ENCODE measurements at places on chromosomes 7 and 10.

DNA sequence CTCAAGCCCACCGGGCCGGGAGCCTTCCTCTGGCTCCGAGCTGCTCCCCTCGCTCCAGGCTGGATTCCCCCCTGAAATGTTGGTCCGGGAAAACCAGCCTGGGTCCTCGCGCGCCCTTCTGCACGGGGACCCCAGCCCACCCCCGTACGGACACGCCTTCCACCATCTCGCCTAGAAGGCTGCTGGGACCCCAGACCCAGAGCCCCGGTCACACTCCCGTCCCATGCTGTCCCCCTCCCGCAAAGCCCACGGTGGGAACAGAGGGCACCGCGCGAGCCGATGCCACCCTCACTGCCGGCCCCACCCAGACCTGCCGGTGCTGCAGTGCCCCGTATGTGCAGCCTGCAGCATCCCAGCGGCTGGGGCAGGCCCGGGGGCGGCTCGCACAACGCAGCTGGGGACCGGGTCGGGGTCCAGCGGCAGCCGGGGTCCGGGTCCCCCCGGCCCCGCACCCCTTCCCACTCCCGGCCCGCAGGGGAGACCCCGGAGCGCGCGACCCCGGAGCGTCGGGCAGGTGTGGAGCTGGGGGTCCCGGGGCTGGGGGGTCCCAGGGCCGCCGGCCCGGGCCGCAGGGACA lies 871 bp downstream of the SPOCK2 start:
- DNase-seq, result no peak

- DNase-seq, result no peak
Measured at GRCh38 chr7:77426521-77427051, 10.4 kb upstream of the GSAP start.

DNA sequence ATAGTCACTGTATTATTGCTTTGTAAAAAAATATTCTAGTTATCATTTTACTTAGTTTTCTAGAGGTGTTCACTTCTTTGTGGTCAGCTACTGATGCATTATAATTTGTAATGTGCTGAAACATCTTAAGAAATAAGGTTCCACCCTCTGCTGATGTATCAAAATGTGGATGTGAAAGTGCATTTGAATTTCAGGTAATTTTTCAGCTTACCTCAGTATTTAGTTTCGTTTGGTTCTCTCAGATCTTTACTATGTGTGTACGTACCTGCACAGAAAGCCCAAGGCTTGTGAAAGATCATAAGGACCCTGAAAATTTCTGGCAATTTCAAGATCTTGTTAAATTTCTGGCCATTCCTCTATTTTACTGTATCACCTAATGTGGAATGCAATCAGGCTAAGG lies 542.3 kb upstream of the TPK1 start:
- DNase-seq, result no peak

DNA sequence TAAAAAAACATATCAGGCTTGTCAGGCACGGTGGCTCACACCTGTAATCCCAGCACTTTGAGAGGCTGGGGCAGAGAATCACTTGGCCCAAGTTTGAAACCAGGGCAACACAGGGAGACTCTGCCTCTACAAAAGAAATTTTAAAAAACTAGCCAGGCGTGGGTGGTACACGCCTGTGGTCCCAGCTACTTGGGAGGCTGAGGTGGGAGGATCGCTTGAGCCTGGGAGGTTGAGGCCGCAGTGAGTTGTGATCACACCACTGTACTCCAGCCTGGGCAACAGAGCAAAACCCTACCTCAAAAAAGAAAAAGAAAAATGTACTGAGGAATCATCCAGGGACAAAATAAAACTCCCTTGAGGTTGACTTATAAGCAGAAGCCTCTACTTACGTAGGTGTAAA lies 149.9 kb upstream of the KLF14 start:
- no peak for DNase-seq

DNA sequence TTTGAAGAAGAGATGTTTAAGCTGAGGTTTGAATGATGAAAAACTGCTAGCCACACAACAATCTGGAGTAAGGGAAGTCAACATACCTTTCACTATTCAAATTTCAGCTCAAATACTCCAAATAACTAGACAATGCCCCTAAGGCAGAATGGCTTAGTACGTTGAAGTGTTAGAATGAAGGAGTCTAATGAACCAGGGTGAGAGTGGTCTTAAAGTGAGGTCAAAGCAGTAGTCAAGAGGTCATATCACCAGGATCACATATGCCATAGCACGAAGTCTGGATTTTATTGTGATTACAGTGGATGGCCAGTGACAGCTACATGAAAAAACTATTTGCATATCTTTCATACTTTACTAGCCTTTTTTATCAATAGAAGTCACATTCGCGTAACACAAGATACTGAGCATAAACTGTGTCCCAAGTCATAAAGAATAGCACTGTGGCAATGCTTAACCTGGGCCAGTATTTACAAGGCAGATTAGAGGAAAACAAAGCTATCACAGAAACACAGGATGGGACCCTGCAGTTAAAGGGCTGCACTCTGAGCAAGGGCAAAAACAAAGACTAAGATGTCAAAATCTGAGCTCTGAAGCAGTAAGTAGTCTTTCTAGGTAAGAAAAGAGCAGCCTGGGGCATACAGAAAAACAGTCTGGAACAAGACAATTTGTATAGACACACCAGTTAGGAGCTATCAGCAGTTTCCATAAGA lies 61.5 kb downstream of the HYCC1 start:
- DNase-seq, result no peak

GRCh38 chr7:138064856-138065357 lies 11.4 kb upstream of the AKR1D1 start:
- DNase-seq, result no peak

DNA sequence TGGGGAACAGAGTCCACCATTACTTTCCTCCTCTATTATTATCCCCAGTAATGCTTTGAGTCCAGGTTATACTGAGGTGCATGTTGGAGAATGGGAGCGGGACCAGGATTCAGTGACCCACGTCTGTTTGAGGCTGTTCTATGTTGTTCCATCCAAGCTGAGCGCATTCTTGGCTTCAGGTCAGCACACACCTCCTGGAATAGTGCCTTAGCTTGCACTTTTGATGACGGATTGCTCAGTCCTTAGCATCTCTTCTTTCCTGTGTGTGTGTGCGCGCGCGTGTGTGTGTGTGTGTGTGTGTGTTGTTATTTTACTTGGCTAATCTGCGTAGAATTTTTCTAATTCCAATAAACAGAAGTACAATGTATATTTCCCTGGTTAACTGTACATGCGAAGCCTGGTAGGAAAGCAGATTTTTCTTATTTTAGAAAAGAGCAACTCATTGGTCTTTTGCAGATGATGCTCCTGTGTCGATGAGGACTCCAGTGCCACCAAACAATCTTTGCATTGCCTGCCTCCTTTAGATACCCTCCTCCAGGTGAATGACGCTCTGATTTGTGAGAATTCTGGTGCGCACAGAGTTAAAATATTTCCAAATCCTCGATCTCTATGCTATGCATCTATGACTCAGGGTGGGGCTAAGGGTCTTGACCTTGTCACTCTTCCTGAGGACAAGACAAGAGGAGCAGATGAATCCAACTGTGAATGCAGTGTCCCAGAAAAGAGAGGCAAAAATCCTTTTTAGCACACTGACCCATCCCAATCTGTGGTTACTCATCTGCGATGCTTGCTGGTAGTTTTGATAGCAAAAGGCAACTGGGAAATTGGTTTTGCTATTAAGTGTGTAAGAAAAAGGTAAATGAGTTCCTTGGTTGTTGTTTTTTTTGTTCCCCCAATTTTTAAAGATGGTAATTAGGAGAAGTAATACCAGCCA lies 13.3 kb upstream of the CELF2 start:
- no peak for DNase-seq

DNA sequence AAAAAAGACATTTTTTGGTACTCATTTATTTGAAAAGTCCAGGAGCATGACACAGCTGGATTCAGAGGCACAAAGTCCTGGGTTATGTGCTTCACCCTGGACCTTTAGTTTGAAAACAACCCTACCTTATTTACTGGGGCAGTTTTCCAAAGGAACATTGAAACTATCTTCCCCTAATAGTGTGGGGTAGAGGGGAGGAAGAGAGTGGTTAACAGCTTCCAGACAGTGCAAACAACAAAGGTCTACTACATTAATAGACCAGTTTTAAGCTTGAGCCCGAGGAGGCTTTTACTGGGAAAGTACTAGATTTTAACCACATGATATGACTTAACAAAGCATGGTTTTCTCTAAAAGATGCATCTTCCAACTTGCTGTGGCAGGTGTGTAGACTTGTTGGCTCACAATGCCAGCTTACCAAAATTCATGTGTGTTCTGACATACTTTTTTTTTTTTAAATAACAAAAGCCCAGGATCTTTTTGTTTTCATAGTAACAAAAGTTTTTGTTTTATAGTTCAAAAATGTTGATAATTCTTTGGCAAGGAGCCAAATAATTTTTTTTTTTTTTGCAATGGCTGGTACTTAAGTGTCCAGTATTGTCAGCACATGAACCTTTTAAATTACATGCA lies 1.8 kb downstream of the GSTO1 start:
- DNase-seq, result no peak

DNA sequence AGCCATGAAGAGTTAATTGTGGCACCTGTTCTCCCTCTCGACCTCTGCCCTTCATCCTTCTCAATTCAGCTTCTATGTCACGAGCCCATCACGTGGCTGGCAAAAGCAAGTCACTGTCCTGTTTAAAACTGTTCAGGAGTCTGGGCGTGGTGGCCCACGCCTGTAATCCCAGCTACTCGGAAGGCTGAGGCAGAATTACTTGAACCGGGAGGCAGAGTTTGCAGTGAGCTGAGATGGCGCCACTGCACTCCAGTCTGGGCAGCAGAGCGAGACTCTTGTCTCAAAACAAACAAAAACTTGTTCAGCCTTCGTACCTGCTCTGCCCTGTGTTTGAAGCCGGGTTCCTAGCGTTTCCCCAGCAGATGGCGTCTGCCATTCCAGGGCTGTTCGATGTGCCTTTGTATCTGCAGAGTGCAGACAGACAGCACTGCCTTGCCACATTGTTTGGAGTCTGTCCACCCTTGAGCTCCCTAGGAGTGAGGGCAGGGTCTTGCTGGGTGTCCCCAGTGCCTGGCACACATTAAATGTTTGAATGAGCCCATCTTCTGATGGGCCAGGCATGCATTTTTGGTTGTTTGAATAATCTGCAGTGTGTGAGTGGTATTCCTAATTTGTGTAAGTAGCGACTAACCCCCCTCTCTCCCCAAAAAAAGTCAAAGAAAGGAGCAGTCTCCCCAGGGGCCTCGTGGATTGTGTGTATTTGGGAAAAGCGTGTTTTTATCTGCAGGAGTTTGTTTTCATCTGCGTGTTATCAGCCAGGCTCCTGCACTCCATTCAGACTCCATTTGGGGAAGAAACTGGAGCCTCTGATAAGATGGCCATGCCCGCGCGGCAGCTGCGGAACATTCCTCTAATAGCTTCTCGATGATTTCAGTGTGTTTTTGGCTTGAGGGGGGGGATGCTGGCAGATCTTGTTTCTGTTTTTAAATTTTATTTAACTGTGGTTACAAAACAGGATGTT lies 61.2 kb downstream of the DNAJB6 start:
- DNase-seq, result no peak

- DNase-seq, result no peak
Measured at GRCh38 chr10:34789966-34790506, 25.1 kb downstream of the PARD3 start.

- no peak for DNase-seq
Measured at GRCh38 chr10:3516234-3516922, 268.6 kb downstream of the KLF6 start.

DNA sequence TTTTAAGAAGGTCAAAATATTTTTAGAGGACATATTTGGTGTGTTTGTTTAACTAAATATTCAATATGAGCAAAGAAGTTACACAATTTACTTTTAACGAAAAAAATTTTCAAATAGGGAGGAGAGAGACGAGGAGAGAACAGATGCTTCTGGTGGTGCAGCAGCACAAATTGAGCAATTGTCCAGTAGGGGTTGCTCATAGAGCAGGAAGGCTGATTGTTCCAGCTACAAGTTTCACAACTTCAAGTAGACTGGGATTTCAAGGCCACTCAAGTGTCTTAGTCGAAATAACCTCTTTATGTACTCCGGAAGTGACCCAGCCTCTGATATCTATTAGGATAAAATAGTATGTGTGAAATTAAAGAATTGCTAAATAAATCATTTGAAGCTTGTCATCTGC lies 197.9 kb downstream of the HDAC9 start:
- DNase-seq, result no peak

DNA sequence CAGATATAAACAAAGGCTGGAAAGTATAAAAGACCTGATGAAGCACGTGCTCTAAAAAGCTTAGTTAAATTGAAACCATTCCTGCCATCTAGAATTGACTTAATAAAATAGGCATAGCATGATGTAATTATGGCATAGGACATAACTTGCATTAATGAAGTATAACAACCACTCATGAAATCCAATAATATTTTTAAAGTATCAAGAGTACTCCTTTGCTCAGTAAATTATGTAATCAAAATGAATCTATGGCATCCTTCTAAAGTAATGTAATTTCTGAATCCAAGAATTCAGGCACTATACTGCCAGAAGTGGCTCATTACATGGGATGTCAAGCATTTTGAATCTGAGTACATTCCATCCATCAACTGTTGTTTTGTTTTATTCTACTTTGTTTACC lies 548.5 kb upstream of the NRP1 start:
- DNase-seq, result no peak

GRCh38 chr10:56469482-56469881 lies 108.4 kb upstream of the ZWINT start:
- DNase-seq, result no peak

DNA sequence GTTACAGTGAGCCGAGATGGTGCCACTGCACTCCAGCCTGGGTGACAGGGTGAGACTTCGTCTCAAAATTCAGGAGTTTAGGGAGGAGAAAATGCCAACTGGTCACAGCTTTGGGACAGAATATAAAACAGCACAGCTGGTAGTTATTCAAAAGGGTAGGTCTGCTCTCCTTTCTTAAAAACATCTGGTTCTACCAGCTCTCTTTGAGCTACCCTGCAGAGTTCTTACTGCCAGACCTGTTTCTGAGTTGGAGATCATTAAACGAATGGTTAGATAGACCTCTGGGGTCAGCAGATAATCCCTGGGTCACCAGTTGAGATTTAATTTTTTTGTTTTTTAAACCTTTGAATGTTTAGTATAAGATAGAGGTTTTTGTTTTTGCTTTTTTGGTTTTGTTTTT lies 52.6 kb downstream of the MCU start:
- no peak for DNase-seq

- no peak for DNase-seq
Measured at GRCh38 chr10:69360485-69361302, 56.0 kb downstream of the TACR2 start.

GRCh38 chr7:36742911-36743775 lies 18.8 kb upstream of the AOAH start:
- no peak for DNase-seq

DNA sequence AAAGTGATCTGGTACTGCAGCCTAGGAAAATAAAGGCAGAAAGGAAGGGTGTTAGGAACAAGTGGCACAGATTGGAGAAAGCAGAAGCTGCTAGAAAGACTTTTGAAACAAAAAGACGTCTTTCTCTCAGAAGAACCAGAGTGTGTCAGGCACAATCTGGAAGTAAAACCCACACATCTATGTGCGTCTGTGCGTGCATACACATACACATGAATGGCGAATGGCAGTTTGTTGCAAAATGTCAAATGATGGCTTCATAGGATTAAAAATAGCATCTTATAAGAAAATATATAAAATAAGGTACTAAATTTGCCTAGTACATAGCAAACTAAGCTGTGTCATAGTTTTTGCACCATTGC lies 246.3 kb downstream of the CDK14 start:
- no peak for DNase-seq
